ENCODE measurements at places on chromosomes 5 and 9. TPM values are rescaled to one million over a fixed set of nuclear protein-coding genes. Genes with fewer than 3 reads are reported as not detected.
A peak's percentile ranks its signal among the peaks of the same experiment; 100 is the strongest.

DNA sequence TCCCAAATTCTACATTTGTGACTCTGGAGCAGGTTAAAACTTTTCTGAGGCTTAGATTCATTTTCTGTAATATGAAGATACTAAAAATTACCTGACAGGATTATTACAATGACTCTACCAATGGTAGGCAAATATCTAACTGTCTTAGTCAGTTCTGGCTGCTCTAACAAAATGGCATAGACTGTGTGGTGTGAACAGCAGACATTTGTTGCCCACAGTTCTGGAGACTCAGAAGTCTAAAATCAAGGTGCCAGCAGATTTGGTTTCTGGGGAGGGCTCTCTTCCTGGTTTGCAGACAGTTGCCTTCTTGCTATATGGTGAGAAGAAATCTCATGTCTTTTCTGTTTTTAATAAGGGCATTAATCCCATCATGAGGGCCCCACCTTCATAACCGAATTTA is 245.1 kb downstream of the MAST4 start:
- peak; percentile 55 for DNase-seq

- DNase-seq: no peak
These were observed 60.0 kb upstream of the IRX1 start for GRCh38 chr5:3535414-3536211.

- DNase-seq: no peak
These were observed 280.4 kb downstream of the TLE1 start for GRCh38 chr9:81408951-81409350.

GRCh38 chr9:100761276-100761802 is 183.5 kb downstream of the CAVIN4 start:
- DNase-seq: no peak

- DNase-seq: no peak
These were observed 289.7 kb upstream of the SEMA6A start for GRCh38 chr5:116864157-116864837.

The CNTFR gene
- not detected for total RNA-seq

The IL4 gene
- 0.53 TPM for total RNA-seq

DNA sequence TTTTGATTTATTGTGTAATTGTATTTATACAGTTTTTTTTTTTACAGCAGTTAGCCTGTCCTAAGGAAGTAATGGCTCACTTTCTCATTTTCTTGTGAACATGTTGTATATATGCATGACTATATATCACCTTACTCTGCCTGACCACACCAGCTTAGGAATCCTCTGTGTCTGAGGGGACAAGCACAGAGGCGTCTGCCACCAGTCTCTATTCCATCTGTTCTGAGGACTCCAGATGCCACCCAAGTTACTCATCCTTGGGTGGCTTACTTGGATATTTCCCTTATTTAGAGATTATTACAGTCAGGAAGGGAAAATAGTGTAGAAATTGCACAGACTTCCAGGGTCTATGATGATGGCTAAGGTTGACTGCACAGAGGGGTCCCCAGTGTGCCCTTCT is 256.3 kb upstream of the C9orf72 start:
- no peak for DNase-seq

GRCh38 chr9:80883826-80884579 is 805.3 kb downstream of the TLE1 start:
- no peak for DNase-seq

GRCh38 chr9:77418226-77418625 is 229.9 kb downstream of the GNA14 start:
- DNase-seq: no peak

GRCh38 chr9:130465383-130466096 is 20.8 kb downstream of the ASS1 start:
- DNase-seq: no peak
